ENCODE measurements at places on chromosomes 2 and 18. TPM values are rescaled to one million over a fixed set of nuclear protein-coding genes. Genes with fewer than 3 reads are reported as not detected.

DNA sequence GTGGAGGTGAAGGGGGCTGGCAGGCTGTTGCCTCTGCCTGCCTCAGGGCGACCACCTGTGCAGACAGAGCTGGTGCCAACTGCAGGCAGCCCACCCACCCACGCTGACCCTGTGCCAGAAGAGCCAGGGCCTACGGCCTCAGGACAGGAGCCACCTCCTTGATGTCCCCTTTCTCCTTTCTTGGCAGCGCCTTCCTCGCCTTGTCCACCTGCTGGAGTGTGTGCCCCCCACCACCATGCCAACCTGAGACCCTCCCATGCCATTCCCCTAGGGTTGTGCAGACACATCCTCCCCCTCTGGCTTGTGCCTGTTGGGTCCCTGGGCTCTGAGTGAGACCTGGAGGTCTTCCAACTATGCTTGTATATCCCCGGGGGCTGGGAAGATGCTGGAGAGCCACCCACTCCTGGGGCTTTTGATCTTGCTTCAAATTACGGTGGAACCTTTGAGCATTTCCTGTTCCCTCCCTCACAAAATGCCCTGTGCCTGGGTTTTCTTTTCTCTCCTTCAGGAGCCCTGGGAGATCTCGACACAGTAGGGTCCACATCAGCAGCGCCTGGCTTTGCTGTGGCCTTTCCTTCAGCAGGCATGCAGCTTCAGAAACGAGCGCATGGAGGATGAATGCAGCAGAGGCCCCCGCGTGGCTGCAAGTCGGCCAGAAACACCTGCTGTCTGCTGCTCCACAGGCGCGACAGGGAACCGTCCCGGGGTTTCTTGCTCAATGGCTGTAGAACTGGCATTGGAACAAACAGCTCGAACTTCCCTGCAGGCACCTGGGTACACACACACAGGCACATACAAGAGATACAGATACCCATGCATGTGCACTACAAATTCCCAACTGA is 65.9 kb upstream of the SH3RF3 start:
- DNase-seq, result no peak

DNA sequence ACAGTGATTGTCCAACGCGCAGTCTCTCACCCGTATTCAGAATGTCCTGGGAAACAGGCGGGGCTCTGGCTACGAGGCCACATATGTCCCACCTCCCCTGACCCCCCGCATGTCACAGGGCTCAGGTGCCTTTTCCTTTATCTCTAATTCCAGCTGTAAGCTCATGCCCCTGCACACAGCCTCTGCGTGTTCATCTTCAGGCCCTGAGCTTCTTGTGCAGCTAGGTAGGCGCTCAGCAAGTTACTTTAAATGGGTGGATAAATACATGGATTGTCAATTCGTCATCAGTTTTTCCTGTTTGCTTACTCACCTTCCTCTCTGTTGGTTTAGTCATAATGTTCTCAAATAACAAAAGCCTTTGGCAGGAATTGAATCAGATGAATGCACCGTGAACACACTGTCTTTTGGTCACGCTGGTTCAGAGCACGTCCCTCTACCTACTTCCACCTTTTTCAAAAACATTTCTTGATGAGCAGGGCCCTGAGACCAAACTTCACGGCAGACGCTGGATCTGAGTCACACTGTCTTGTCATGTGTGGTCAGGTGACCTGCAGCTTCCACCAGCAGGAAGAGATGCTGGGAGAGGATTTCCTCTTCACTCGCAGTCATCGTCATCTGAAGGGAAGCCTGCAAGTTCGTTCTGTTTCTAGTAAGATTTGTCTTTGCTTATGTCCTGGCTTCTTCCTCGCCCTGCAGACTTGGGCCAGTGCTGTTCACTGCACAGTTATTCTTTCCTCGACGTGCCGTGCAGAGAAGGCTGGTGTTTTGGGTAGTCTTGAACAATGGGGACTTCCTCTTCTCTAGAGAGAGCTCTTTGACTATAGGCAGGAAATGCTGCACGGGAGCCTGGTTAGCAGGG is 138.1 kb downstream of the PTGR3 start:
- DNase-seq, result no peak

GRCh38 chr18:76953583-76954233 is 131.4 kb downstream of the ZNF236 start:
- DNase-seq, result peak; percentile 44

GRCh38 chr2:8203364-8203763 is 478.5 kb upstream of the ID2 start:
- no peak for DNase-seq

GRCh38 chr18:57789090-57789489 is 14.0 kb downstream of the ATP8B1 start:
- DNase-seq, result no peak

- no peak for DNase-seq
Measured at GRCh38 chr2:211045025-211045424, 488.6 kb downstream of the CPS1 start.

- no peak for DNase-seq
Measured at GRCh38 chr2:127932199-127932876, 46.6 kb upstream of the AMMECR1L start.

DNA sequence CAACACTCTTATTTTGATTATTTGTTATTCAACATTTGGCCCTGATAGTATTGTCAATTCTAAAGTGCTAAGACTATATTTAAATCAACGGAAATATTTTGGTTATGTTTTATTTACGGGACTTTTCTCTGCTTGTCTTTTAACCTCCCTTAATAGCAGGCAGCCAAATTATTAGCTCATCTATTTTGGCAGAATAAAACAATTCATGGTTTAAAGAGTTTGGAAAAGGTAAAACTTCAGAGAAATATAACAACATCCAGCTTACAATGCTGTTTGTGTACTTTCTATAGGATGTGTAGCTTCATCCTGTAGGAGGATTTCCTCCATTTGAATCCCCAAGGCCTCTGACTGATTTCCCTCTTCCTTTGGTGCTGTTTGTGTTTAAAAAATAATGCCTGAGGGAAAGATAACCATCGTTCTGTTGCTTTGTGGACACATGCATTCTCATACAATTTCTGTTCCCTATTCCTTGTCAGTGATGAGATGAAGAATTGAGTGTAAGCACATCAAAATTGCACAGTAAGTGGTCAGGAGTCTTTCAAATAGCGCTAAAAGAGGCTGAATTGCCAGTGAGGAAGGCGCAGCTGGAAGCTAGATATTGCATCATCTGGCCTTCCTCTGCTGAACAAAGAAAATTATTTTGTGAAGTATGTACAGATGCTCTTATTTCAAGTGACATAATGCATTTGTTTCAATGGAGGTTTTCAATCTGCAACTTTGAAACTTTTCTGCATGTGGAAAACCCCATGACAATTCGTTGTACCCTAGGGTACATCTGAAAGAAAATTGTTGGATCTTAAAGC is 80.3 kb downstream of the CD28 start:
- no peak for DNase-seq

DNA sequence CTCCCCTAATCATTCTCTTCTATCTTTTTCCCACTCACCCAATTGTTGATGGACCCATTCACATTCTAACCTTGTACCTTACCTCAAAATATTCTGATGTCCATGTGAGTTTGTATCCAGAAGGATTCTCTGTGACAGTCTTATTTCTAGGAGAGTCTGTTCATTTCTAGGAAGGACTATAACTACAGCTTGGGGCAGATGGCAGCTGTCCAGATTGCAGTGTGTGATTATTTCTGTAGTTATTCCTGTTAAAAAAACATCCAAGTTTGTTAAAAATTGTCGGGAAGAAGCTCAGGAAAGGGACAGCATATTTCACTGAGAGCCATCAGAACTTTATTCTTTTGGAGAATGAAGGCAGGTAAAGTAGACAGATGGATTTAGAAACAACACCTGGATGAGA is 142.6 kb downstream of the RAPGEF4 start:
- DNase-seq, result no peak

GRCh38 chr2:223050900-223051504 is 988 bp upstream of the KCNE4 start:
- no peak for DNase-seq

GRCh38 chr2:39696838-39697237 is 31.1 kb downstream of the TMEM178A start:
- no peak for DNase-seq

GRCh38 chr2:234974501-234975385 is 22.9 kb downstream of the SH3BP4 start:
- no peak for DNase-seq

DNA sequence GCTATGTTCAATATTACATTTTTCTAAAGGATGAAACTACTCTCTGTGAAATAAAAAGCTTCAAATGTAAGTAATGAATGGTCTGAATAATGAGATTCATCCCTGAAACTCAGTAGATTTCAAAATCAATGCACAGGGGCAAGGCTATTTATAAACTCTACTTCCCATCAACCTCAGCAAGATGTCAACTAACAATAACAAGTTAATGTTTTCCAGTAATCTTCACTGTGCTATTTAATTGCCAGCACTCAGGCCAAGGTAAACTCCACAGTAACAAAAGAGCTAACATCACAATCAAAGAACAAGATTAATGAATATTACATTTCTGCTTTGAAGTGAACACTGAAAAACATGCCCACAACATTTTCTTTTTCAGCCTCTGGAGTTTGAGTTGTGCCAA is 144.3 kb upstream of the ZFP36L2 start:
- DNase-seq, result no peak

- no peak for DNase-seq
Measured at GRCh38 chr2:23376972-23377371, 8.0 kb upstream of the KLHL29 start.

- DNase-seq, result no peak
Measured at GRCh38 chr2:95799892-95800291, 191.7 kb downstream of the ANKRD36C start.

DNA sequence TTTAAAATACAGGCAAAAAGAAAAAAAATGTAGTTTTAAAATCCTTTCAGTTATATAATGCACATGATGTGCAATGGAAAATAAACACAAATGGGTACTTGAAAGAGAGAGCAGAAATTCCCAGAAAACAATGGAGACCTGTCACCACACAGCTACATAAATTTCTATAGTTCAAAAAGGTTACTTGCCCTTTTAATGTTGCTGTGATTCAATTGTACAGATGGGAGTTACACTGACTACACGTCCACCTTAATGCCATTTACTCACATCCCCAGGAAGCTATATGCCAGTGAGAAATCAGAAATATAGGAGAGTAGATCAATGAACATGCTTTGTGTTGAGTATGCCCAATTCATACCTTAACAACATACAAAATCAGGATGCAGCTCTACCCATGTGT is 269.6 kb downstream of the ERBB4 start:
- DNase-seq, result no peak

- no peak for DNase-seq
Measured at GRCh38 chr2:134401789-134402188, 147.9 kb downstream of the MGAT5 start.

IL18RAP gene
- 1.9 TPM for total RNA-seq

TOGARAM2 gene
- total RNA-seq, result 0.19 TPM

IDH1 gene
- total RNA-seq, result 132 TPM

LYG2 gene
- not detected for total RNA-seq

ATP5F1A gene
- 491 TPM for total RNA-seq

LANCL1 gene
- 33.6 TPM for total RNA-seq

CRYBA2 gene
- total RNA-seq, result not detected
